ENCODE measurements at places on chromosomes 6 and 20.
A peak's percentile ranks its signal among the peaks of the same experiment; 100 is the strongest.

GRCh38 chr20:308427-309038, 11.2 kb downstream of the ZCCHC3 start:
- no peak for DNase-seq

- DNase-seq: no peak
These were observed 37.7 kb upstream of the RAB22A start for GRCh38 chr20:58271606-58272351.

- DNase-seq: peak; percentile 57
These were observed 195.8 kb upstream of the ZNF184 start for GRCh38 chr6:27668442-27669294.

DNA sequence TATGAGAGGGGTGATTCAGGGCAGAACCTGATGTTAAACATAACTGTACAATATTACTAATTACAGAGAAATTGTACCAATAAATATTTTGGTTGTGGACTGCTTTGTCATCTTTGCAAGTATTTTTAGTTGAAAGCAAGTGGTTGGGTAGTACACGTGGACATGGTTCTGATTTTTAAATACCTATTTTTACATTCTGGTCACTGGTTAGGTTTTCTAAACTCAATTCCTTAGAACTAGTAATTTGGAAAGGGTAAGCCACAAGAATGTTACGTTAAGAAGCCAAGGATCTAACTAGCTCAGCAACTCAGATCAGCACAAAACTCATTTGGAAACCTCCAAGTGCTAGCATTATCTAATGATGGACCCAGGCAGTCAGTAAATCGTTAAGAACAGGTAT, 2.7 kb downstream of the EPB41L2 start:
- DNase-seq: no peak

DNA sequence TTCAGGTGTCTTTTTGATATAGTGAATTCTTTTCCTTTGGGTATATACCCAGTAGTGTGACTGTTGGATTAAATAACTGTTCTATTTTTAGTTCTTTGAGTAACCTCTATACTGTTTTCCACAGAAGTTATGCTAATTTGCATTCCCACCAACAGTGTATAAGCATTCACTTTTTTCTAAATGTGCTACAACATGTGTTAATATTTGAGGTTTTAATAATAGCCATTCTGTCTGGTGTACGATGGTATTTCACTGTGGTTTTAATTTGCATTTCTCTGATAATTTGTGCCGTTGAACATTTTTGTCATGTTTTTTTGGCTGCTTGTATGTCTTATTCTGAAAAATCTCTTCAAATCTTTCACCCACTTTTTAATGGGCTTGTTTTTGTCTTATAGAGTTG, 563.5 kb downstream of the GRIK2 start:
- no peak for DNase-seq

- DNase-seq: no peak
These were observed 52.2 kb downstream of the MARCKS start for GRCh38 chr6:113909224-113909856.

DNA sequence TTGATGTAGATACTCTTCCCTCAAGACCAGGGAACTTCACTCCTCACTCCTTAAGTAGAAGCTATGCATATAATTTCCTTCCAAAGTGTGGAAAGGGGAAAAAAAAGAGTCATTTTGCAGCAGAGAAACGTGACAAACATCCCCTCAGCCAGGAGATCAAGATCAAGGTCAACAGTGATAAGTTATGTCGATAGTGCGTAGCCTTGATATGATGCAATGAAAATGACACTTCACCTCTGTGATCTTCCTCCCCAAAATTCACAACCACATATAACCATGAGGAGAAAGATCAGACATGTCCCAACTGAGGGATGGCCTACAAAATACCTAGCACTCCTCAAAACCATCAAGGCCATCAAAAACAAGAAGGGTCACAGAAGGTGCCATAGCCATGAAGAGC, 160.4 kb upstream of the MYLIP start:
- DNase-seq: no peak

DNA sequence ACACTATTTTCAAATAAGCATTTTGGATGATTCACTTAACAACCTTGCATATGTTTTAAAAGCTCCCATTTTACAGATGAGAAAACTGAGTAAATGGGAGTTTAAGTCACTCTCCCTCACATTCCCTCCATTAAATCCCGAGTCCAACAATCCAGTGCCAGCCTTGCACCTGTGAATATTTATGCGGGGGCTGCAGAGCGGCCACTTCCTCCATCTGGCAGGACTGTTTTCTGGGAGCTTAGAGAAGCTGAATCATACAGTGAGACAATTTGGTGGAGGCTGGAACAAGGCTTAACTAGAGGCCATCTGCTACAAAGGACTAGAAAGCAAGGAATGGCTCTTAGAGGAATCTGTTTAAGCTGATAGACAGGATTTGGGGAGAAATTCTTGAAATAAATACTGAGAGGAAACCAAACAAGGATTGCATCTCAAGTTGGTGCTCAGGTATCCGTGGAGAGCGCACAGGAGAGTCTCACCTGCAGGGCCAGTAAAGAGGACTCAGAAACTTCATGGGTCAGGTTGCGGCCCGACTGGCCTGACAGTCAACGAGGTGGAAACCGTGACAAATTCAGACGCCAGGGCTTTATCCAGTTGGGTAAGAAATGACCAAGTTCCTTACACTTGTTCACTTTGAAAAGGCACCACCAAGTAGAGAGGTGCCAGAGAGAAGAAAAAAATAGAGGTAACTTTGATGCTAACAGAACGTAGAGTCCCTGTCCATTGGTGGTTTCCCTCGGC, 478.5 kb downstream of the QKI start:
- no peak for DNase-seq

GRCh38 chr6:36333931-36334725, 2.6 kb downstream of the BNIP5 start:
- DNase-seq: no peak

Measured in stimulated activated CD8-positive, alpha-beta memory T cell treated with anti-CD3 and anti-CD28 coated beads, Interleukin-7, amount 100 ng/mL, for 24 hours (primary cell).